HCT116 (cell line): ENCODE measurements at places on chromosomes 12 and 14.

DNA sequence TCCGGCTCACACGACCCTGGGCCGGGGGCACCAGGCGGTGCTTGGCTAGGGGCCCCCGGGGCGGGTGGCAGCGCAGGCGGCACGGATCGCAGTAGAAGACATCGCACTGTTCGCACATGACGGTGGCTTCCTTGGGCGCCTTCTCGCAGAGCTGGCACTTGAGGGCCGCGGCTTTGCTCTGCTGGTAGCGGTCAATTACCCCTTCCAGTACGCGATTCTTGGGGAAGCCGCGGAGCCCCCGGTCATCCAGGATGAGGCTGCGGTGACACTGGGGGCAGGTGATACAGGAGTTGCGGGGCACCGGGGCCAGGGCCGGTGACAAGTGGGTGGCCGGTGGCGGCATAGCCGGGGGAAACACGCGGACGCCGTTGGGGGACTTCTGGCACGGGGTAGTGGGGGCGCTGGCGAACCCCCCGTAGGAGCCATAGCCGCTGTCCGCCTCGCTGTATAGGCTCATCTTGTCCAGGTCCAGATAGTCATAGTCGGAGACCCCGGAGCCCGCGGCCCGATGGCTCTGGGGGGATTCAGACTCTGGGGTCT is 553 bp downstream of the TRIM9 start:
- DNase-seq, result no peak

DNA sequence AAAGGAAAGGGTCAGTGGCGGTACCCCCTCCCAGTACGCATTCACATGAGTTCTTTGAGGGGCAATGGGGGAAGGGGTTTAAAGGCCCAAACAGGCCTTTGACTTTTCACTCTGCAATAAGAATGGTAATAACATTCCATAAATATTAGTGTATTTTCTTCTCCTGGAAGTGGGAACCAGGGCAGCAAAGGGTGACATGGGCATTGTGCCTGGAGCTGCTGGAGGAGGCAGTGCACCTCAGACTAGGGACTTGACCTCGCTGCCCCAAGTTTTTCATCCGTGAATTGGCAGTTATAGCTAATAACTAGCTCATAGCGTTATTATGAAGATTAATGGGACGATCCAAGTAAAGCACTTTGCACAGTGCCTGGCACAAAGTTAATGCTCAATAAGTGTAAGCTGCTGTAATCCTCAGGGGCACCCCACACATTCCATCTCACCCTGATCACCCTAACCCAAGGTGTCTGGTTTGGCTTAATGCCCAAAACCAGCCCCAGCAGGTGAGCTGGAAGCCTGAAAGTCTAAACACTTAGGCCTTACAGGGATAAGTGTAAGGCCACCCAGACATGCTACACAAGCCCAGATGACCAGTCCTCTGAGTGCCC is 2.8 kb upstream of the KCNH3 start:
- DNase-seq, result no peak

- no peak for DNase-seq
Observed at GRCh38 chr12:12819752-12820311, 6.7 kb downstream of the DDX47 start.

DNA sequence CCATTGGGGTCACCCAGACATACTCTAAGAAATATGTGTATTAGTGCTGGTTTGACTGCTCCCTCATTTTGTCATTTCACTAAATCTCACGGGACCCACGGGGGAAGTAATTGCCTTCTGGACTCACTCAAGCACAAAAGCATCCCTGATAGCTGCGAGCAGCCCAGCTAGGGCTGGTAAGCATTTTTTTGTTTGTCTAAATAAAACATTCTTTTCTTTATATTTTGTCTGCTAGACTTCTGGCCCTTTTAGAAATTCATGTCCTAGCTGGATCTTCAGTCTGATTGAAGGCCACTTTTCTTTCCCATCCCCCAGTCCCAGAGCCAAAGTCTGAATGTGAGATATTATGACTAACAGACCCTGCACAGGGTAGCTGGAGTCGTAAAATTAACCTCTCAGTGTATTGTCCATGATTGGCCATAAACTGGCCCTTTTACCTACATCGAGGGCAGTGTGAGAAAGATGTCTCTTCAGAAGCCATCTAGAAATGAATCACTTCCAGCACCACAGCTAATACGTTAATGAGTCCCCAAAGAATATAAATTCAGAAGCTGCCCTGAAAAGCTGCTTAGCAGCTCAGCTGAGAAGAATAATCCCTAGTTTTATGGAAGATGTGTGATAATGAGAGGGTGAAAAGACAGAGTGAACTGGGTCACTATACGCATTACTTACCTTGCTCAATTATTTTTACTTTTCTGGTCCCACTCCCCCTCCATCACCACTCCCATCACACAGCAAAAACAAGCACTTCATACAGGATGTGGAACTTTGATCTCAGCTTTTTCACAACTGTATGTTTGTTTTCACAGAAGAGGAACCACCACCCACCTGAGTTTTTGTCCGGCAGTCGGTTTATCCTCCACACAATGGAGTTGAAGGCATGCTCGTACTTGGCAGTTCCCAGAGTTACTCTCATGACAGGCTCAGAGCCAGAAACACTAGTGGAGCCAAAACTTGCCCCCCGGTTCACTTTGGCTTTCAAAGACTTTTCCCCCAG is 55.6 kb upstream of the GTF2A1 start:
- DNase-seq, result no peak

DNA sequence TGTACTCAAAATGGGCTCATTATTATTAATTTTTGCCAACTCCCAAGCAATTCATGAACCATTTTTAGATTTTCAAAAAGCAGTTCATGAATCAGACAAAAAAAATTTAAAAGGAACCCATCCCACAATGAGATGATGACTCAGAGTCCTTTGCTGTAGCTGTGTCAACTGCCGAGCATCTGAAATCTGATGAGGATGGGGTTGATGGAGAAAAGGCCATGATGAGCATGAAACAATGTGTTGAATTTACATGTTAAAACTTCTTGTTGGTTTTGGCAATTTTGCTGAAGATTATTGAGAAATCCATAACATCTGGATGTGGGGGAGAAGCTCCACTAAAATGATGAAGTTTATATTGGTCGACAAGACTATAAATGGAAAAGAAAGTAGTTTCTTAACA is 378.0 kb downstream of the FOXG1 start:
- DNase-seq, result no peak

DNA sequence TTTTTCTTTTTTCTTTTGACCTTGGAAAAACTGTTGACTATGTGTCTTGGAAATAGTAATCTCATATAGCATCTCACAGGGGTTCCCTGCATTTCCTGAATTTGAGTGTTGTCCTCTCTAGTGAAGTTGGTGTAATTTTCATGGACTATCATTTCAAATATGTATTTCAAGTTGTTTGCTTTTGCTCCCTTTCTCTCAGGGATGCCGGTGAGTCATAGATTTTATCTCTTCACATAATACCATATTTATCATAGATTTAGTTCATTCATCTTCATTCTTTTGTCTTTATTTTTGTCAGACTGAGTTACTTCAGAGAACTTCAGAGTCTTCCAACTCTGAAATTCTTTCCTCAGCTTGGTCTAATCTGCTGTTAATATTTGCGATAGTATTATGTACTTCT is 1320.6 kb downstream of the LRFN5 start:
- DNase-seq, result no peak

DNA sequence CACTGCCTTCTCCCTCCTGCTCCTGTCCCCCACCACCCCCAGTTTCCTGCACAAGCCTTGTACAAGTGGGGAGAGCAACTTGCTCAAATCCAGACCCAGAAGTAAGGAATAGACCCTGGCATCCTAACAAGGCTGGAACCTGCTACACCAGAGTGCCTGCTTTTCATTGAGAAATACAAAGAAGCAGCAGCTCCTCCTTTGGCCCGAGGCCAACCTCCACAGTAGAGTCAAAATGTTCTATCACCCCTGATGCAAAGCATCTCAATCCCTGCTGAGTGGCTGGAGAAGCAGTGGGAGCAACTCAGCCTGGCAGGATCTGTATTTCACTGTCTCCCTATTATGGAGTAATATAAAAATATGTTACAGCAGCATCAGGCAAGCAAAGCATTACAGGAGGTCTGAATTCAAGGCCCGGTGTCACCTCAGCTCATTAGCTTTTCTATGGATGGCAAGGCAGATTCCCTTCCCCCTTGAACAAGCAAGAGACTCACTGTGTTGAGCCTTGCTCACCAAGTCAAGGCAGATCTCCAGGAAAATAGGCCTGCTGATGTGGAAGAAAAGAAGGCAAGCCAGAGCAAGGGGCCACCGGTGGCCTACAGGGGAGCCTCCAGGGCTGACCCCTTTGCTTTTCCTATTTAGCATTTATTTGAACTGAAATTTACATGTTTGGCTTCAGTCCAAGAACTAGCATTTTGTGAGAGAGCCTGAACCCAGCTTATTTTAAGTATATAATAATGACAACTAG is 186.3 kb upstream of the EGLN3 start:
- no peak for DNase-seq

GRCh38 chr14:55535516-55536203 is 44.3 kb upstream of the KTN1 start:
- no peak for DNase-seq

GRCh38 chr14:83777516-83777915 is 1752.4 kb upstream of the FLRT2 start:
- no peak for DNase-seq

DNA sequence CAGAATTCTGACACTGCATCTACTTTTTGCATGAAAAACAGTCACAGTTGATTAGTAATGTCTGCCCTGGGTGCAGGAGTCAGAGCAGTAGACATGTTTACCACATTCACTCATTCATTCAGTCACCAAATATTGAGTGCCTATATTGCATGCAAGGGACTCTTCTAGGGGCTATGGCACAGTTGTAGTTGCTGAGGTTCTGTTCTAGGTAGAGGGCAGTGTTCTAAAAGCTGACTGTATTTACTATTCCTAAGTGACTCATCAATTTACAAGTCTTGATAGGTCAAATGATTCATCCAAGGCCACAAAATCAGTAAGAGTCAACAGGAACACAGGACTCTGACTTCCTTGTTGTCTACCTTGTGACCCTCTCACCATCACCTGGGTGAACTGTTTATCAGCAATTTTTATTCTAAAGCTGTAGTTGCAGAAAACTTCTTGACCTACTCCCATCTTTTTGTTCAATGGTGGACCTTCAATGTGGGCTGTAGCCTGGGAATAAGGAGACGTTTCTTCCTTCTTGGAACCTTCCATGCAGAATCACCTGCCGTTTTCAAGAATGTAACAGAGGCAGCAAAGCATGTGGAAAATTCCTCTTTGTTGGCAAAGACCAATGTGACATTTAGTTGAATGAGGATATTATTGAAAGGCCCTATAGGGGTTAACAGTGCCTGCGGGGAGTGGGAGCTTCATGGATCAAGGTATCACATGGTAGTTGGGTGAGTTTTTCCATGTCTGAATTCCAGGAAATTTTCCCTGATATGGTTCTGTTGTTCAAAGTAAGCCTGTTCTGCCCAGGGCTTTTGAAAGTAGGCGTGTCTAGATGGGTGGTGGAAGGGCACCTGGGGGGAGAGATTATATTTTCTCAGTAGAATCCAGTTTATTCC is 223.2 kb downstream of the KTN1 start:
- DNase-seq, result peak; percentile 91

DNA sequence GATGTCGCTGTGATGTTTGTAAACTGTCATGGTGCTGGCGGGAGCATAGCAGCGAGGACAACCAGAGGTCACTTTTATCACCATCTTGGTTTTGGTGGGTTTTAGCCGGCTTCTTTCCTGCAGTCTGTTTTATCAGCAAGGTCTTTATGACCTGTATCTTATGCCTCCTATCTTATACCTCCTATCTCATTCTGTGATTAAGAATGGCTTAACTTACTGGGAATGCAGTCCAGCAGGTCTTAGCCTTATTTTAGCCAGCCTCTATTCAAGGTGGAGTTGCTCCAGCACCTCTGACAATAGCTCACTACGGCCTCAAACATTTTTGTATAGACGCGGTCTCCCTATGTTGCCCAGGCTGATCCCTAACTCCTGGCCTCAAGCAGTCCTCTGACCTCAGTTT is 53.7 kb downstream of the B4GALNT3 start:
- DNase-seq, result no peak
